ENCODE measurements at places on chromosomes 7 and 10. TPM values are rescaled to one million over a fixed set of nuclear protein-coding genes. Genes with fewer than 3 reads are reported as not detected.
A peak's percentile ranks its signal among the peaks of the same experiment; 100 is the strongest.

GRCh38 chr7:55476852-55477780, 95.2 kb downstream of the VOPP1 start:
- DNase-seq: no peak

DNA sequence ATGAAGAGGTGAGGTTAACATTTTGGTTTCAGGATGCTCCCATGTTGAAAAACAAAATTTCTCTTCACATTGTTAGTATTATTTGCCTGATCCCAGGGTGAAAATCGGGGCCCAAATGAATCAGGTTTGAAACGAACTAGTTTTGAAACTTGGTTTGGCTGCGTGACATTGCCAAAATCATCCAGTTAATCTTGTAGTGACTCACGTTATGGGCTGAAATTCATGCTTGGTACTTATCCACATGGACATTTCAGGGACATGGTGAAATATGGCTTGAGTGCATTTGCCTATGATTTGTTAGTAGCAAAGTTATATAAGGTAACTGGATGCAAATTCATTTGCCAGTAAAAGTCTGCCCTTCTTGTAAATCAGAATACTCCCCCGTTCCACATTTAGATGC, 97.3 kb downstream of the CFAP58 start:
- DNase-seq: peak; percentile 45

GRCh38 chr10:114877301-114877644, 55.7 kb downstream of the FHIP2A start:
- no peak for DNase-seq

- DNase-seq: no peak
These were observed 206.1 kb downstream of the POU6F2 start for GRCh38 chr7:39183796-39184195.

The ARMC3 gene
- not detected for total RNA-seq

GRCh38 chr10:48504141-48504885, 100.6 kb downstream of the ARHGAP22 start:
- DNase-seq: no peak

DNA sequence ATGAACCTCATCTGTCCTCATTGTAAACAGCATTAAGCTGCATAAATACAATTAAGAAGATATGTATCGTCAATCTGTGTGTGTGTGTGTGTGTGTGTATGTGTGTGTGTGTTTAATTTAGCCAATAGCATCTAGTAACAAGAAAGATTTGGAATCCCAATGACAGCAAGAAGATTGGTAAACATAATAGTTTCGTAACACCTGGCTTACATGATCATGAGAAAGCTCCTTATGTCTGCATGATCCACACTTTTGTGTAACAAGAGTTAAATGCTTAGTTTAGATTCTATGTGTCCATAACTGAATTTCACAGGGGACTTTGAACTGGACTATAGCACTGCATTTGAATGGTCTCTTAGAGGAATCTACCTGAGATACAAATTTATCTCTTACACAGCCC, 191.0 kb upstream of the BET1 start:
- DNase-seq: peak; percentile 6

DNA sequence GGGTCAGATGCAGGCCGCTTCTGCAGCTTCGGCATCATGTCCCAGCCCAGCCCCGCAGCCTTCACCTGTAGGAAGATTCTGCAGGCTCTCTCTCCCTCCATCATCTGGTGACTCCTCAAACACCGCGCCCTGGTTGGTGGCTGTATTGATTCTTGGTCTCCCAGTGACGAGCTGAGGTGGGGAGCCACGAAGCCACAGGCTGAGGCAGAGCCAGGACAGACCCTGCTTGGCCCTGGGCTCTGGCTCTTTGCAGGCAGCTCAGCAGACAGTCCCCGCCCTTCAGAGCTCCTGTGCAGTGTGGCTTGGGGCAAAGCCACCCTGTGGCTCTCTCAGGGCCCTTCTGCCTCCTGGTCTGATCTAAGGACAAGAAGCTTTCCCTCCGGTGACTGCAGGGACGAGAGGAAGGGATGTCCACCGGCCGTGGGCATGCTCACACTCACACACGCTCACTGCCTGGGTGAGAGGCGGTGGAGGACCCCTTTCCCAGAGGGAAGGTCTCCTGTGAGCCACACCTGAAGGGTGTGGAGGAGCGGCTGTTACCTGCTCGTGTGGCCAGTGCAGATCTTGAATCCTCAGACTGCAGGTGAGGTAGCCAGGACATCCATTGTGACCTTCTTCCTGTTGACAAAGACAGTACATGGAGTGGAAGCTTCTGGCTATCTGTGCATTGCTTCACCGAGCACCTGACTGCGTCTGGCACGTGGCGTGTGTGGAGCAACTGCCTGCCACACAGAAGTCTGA, 79.6 kb downstream of the INPP5A start:
- no peak for DNase-seq

DNA sequence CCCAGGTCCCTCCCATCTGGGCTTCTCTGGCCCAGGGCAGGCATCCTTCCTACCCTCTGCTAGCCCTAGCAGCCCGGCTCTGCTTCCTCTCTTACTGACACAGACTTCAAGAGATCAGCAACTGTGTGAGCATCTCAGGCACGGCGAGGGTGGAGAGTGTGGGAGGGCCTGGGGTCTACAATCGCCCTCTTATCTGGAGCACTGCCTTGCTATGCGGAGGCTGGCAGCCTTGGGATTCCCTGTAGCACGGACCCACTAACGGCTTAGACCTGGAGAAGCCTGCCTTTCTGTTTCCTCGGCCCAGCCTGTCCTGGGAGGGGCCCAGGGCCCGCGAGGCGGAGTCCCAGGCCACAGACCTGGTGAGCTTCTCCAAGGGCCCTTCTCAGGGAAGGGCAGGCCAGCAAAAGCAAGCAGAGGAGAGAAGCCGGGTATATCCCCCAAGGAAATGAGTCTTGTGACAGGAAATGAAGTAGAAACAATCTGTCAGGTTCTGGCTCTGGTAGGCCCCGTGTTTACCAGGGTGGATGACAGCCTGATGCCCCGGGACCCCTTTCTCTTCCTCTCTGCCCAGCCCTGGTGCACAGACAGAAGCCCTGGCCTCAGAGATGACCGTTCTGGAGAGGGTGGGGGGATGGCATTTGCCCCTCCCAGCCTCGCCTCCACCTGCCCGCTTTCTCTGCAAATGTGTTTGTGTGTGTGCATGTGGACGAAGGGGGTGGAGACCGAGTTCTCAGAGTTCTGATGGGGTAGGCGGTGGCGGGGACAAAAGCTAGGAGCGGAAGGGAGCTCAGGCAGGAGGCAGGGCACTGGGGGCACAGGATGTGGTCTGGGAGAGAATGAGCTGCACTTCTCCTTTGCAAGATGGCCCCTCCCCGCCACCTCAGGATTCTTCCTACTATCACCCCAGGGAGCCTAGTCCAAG, 2.5 kb downstream of the LRCH4 start:
- no peak for DNase-seq

The RASA4 gene
- total RNA-seq: 2.1 TPM

The GSTO1 gene
- total RNA-seq: 54.6 TPM

The KCP gene
- total RNA-seq: 0.42 TPM

DNA sequence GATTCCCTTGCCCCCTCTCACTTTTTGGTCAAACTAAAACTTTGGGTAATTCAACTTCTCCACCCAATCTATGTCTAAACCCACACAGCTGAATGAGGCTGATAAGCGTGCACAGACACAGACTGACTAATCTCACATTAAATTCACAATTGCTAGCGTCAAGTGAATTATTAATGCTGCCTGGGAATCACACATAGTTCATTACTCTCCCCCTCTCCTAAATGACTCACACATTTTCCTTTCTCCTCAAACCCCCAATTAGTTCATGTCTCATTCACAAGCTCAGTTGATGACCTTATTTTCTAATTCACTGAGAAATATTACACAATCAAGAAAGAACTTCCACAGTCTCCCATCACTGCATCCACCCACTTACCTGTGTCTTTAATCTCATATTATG, 14.5 kb downstream of the KLF14 start:
- DNase-seq: no peak

The MOSPD3 gene
- 5.2 TPM for total RNA-seq

DNA sequence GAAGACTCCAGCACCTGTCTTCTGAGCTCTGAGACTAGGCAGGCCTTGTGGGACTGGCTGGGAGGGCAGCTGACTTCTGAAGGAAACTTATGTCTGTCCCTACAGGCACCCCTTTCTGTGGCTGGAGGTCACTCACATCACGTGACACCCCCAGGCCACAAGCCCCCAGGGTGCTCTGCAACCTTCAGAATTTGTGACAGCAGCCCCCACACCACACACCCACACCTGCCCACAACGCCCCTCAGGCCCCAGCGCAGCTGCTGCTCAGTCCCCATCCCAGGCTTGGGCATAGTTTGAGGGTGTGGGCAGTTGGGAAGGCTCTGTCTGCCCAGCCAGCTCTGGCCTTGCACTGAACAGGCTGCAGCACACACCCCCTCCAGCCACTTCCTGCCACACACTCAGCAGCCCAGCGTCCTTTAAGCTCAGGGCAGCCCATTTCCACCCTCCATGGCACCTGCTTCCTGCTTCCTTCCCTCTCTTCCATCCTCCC, 80.0 kb upstream of the UNC5B start:
- no peak for DNase-seq

DNA sequence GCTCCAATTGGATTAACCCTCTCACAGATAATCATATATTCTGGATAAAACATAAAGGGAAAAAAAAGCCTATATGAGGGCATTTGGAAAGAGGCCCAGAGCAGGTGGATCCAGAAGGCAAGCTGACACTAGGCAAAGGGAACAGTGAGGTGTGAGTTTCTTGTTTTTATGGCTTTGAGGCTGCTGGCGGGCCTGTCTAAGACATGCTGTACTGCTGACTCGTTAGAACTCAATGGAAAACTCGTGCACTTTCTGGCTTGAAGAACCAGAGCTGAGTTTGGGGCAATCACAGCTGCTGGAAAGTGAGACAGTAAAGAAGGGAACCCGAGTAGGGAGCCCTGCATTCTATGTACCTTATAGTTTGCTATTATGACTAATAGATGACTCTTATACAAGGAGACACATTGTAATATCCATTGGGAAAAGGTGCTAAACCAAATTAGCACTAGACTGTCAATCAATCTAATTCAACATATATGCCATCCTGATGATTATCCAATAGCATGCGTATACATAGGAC, 637.1 kb downstream of the GATA3 start:
- DNase-seq: no peak

The GIMAP1 gene
- total RNA-seq: not detected

DNA sequence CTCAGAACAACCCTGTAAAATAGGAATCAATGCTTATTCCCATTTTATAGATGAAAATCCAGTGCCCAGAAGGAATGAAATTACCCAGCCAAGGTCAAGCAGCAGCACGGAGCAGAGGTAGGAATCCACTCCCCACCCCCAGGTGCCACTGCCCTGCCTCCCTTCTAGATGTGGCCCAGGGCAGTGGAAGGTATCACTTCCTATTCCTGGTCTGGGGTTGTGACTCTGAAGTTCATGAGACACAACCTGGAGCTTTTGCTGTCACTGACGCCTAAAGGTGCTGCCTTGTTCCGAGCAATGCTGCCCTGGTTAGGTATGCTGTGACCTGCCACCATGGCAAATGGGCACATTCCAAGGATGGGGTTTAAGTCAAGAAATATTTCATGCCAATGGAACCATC, 53.6 kb downstream of the PIK3AP1 start:
- DNase-seq: no peak

The RAMP3 gene
- total RNA-seq: not detected

GRCh38 chr10:88062385-88062784, 199.0 kb downstream of the PTEN start:
- no peak for DNase-seq

GRCh38 chr10:129545261-129545660, 78.2 kb downstream of the MGMT start:
- peak; percentile 80 for DNase-seq

GRCh38 chr10:3834404-3834803, 49.4 kb upstream of the KLF6 start:
- DNase-seq: no peak

DNA sequence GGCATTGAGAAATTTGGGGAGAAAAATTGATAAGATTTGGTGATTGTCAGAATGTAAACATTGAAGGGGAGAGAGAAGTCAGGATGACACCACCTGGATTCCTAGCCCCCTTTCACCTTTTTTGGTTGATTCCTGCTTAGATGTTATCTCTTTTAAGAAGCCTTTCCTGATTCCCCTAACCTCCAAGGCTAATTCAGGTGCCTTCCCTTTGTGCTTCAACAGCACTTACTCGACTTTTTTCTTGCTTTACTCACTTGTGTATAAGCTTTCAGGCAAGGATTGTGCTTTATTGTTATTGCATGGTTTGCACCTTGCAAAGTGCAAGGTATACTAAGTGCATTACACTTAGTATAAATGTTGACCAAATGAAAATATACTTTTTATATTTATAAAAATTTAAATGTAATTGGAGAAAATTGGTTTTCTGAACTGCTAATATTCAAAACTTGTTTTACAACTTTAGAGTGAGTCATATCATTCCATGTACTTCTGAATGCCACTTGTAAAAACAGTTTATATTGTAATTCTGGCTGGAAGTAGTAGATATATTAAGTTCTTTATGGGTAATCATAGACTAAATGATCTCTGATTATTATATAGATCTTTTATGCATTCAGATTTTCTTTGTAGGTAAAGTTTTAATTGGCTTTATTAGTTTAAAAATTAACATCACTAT, 13.2 kb downstream of the SHOC2 start:
- DNase-seq: no peak

The EBF3 gene
- not detected for total RNA-seq

The TRIM74 gene
- total RNA-seq: 0.26 TPM

DNA sequence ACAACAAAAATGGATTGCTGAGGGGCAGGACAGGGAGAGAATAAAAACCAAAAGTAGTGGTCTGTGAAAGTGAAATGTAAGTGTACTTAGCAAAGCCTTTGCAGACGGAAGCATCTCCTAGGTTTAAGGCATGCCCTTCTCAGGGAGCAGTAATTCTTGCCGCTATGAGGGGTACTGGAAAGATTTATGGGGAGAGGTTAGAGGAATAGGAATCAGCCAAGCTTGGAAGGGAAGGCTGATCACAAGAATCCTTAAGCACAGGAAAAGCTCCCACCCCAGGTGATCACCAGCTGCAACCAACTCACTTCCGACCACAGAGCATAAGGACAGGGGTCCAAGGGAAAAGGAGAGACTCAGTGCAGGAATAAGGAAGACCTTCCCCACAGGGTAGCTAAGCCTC, 10.3 kb downstream of the GFRA1 start:
- no peak for DNase-seq

DNA sequence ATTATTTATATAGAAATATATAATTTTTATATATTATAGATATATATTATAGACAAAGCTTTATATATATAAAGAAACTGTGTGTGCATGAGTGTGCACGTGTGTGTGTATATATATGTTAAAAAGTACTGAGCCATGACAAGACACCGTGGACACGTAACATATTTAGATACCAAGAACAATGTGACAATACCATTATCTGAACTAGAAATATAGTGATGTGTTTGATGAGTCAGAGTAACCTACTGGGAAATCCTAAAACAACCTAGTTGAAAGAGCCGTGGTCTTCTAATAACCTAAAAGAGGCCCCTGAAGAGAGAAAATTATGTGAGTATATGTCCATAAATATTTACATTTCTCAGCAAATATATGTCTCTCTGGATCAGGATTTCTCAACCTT, 50.7 kb upstream of the ITGB8 start:
- no peak for DNase-seq

The NEBL gene
- total RNA-seq: 30.6 TPM

- DNase-seq: no peak
These were observed 156.4 kb upstream of the PCBD1 start for GRCh38 chr10:71044720-71045119.

The WAPL gene
- total RNA-seq: 45.2 TPM

The SYT15 gene
- 0.79 TPM for total RNA-seq
